Right forelimb (tissue), 1 donor: ENCODE measurements at places on chromosomes 3 and 15.

- DNase-seq, result no peak
Observed at GRCh38 chr15:51879555-51879954, 50.1 kb downstream of the TMOD3 start.

DNA sequence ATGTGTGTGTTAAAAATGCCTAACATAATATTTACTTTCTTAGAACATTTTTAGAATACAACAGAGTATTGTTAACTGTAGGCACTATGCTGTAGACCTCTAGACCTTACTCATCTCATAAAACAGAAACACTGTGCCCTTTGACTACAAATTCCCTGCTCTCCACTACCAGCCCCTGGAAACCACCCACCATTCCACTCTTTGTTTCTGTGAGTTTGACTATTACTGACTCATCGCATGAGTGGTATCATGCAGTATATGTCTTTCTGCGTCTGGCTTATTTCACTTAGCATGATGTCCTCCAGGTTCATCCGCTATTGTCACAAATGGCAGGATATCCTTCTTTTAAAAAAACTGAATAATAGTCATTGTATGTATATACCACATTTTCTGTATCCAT lies 216.7 kb upstream of the CFAP20DC start:
- DNase-seq, result no peak

- DNase-seq, result no peak
Observed at GRCh38 chr15:52653431-52653964, 25.7 kb downstream of the ATOSA start.

DNA sequence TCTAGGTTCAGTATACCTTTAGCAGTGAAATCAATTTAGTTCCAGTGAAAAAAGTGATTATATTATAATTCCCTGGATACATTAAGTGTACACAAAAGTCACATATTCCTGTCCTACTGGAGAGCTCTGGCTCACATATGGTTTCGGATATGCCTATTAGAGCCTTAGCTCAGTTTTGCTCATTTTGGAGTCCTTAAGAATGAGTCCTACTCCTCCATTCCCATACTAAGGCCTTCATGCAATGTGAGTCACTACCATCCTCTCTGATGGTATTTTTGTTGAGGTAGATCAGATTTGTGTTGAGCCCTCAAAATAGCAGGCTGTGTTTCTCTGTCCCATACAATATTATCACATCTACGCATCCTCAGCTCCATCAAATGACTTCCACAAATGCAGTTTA lies 294.2 kb upstream of the COL8A1 start:
- no peak for DNase-seq

DNA sequence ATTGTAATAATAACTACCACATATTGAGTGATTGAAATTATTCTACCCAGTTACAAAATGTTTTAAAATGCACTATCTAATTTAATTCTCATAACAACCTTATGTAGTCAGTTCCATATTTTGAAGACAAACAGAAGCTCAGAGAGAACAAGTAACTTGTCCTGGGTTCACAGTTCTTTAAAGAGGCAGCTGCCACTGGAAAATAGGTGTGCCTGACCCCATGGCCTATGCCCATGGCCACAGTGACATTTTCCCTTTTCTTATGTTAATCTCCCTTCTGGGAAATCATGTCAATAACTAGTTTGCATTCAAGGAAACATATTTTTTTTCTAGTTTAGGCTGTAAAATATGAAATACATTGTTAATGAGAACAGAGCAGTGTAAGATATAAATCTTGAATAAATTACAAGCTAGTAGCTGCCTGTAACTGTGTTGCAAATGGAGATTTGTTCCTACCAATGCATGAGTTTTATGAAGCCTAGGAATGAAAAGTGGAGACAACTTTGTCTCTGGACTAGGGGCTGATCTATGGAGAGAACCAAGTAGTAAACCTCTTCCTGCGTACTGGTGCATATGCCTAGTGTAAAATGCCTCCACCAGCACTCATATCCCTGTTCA lies 1018.0 kb downstream of the NTRK3 start:
- no peak for DNase-seq
